ENCODE measurements at places on chromosomes 1 and 21.
A peak's percentile ranks its signal among the peaks of the same experiment; 100 is the strongest.

DNA sequence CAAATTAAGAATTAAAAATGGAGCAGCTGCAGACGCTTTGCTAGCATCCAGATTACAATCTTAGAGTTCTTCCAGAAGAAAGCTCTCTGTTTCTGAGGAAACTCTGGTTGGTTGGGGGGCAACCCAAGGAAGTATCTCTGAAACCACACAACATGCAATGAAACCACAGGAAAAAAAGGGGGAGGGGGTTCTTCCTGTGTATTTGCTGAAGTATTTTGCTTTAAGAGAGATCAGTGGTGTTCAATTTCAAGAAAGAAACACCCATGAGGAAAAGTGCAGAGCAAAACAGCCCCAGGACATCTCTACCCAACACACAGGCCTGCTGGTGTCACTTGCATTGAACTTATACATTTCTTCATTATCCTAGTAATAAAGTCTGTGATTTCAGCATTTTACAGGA lies 19.7 kb upstream of the TIAM1 start:
- DNase-seq, result no peak

DNA sequence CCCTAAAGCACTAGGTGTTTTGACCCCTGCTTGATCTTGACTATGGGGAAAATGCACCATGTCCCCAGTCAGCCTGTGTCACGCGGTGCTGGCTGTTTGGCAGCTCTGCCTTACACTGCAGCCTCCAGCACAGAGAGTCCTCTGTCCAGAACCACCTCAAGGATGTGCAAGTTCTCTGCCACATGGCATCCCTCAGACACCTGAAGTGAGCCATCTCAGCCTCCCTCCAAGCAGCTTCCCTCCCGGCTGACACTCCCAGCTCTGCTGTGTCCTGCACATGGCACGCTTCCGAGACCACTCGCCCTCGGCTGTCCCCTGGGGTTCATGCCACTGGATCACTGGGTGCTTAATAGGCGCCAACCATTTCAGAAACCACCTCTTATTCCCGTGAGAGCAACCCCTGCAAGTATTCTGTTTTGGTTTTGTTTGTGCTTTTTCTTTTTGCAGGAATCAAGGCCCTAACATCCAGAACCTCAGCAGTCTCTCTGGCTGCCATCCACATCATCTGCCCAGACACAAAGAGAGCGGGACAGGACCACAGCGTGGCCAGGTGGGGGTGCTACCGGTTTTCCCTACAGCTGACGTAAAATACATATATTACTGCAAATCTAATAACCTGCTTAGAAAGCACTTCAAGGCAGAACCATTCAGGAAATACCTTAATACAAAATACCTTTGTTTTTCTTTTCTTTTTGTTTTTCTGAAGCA lies 45.7 kb downstream of the CAPZB start:
- DNase-seq, result peak; percentile 15

DNA sequence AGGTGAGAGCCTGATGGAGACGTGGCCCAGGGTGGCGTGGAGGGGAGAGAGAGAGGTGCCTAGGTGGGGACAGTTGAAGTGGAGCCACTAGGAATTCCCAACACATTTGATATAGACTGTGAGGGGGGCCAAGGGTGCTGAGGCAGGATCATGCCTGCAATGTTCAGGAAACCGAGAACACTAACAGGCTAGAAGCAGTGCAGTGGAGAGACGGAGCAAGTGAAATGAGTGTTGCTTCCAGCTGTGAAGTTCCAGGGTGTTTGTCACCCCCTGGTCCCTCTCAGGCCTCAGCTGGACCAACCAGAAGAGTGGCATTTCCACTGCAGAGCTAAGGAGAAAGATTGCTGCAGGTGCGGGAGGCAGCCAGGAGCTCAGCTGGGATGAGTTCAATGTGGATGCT lies 127.1 kb downstream of the RIPK4 start:
- no peak for DNase-seq

GRCh38 chr1:96445302-96445701 lies 276.3 kb upstream of the PTBP2 start:
- DNase-seq, result no peak

DNA sequence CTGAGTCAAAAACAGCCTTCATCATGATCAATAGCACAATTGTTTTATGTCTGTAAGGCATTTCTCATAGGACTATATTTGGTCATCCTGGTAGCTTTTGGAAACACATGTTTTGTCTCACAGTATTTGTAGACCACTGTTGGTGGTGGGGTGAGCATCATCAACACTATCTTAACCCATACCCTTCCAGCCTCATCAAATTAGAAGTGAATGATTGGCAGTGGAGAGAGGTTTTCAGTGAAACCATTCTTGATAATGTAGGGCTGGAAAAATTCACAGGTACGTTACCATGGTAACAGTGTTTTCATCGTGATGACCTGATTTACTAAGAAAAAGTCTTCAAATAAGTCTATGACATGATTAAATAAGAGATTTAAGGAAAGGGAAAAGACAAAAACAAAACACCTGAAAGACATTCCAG lies 45.3 kb upstream of the C1orf105 start:
- DNase-seq, result no peak

GRCh38 chr21:29146726-29147125 lies 16.3 kb downstream of the MAP3K7CL start:
- DNase-seq, result no peak

DNA sequence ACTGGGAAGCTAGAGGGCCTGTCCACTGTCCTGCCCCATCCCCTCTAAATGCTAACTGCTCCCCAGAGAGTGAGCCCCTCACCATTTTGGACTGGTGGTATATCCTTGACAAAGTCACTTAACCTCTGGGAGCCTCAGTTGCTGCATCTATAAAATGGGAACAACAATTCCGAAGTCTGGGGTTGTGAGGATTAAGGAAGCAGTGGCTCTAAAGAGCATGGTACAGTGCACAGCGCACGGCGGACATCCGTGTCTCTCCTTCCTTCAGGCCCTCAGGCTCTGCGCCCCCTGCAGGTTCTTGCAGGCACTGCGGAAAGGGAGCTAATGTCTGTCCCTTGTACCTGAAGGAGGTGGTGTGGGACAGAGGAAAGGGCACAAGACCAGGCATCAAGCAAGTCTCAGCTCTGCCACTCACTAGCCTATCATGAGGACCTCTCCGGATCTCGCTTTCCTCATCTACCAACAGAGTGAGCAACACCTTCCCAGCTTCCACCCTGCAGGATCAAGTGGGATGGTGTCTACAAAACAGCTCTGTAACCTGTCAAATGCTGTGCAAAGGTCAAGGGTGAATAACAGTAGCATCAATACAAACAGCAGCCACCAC lies 20.1 kb downstream of the ECE1 start:
- peak; percentile 75 for DNase-seq

Measured in naive B cell (primary cell).